ENCODE measurements at places on chromosomes 5 and 9.

DNA sequence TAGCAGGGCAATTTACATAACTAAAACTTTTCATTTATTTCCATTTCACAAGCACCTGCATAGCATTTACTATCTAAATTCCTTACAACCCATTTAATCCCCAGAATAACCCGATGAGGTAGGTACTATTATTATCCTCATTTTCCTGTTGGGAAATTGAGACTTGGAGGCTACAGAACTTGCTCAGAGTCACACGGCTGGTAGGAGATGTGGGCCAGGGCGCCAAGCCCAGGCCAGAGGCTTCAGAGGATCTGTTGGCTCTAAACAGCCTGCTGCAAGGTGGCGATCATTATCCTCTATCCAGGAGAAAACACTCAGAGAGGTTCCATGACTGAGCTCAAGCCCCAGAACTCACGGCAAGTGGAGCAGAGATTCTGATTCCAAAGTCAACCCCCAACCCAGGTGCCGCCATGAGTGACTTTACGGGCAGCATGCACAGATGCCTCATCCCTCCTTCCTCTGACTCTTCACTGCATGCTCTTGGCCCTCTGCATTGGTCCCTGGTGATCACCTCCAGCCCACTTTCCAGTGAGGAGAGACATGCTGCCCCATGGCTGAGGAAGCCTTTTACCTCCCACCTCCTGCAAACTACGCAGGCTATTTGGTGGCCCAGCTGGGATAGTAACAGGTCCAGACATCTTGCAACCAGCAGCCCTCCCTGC is 168.4 kb upstream of the FSTL4 start:
- no peak for DNase-seq

GRCh38 chr5:41955432-41956024 is 30.4 kb downstream of the FBXO4 start:
- DNase-seq, result no peak

DNA sequence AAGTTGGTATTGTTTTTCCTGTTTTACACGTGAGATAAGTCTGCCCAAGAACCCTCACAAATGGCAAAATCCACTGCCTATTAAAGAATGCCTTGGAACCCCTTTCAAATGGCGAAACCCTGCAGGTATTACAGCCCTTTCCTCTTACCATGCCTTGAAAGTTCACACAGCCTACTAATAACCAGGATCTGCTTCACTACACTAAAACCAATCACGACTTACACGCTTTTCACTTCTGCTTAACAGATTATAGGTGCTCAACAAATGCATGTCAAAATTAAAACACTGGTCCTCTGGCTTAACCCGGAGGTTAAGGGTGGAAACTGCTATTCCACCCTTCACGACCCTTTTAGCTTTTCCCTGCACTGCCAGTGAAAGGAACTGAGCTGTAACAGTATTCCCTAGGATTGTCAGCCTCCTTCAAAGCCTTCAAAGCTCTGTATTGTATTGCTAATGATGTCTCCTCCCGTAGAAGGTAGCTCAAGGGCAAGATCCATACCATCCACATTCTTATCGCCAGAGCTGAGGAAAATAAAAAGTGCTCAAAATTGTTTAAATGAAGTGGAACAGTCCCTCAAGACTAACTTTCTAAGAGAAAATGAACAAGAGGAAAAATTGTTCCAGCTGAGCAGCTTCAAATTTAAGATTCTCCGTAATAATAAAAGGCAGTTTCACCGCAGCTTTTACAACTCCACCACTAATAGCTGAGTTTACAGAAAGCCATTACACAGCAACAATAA is 997 bp downstream of the AUH start:
- DNase-seq, result no peak

DNA sequence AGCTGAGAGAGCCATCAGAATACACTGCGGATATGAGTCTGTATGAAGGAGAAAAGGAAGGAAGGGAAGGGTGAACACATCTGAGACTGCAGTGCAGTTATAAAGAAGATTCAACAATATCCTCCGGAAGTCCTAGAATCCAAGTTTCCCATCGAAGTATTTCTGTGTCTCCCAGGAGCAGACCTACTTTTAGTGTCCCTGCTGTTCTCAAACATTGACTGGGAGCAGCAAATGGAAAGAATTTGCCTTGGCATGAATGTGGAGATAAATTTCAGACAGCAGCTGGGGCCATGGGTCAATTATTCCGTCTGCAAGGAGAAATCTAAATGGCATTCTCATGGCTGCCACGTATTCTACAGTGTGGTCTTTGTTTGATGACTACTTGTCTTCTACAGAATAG is 478.1 kb upstream of the SMC2 start:
- DNase-seq, result no peak

- no peak for DNase-seq
Measured at GRCh38 chr5:134071614-134072207, 42.8 kb upstream of the TCF7 start.

- no peak for DNase-seq
Measured at GRCh38 chr5:136840601-136841000, 475.3 kb upstream of the TRPC7 start.
